ENCODE measurements at places on chromosomes 3 and 15.

DNA sequence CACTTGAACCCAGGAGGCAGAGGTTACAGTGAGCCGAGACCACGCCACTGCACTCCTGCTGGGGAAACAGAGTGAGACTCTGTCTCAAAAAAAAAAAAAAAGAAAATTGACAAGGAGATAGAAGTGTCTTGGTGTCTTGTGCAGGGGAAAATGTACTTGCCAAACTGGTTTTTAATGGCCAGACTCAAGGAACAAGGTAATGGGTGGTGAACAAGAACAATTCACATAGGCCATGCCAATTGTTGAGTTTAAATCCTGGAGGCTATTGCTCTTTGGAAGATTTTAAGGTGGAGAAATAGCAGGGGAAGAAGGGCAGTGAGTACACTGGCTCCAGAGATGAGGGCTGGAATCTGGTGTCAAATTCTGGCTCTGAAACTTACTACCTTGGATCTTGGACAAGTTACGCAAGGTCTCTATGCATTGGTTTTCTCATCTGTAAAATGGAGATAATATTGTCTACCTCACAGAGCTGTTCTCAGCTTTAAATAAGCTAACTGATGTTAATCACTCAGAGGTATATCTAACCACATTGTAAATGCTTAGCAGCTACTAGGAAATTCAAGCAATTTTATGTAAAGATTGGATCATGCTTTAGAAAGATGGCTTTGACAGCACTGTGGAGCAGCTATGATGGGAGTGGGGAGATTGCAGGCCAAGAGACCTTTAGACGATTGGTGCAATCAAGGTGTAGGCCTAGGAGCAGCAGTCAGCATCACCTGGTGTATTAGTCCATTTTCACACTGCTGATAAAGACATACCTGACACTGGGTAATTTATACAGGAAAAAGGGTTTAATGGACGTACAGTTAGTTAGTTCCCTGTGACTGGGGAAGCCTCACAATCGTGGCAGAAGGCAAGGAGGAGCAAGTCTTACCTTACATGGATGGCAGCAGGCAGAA is 78.3 kb downstream of the B3GALNT1 start:
- DNase-seq: no peak

DNA sequence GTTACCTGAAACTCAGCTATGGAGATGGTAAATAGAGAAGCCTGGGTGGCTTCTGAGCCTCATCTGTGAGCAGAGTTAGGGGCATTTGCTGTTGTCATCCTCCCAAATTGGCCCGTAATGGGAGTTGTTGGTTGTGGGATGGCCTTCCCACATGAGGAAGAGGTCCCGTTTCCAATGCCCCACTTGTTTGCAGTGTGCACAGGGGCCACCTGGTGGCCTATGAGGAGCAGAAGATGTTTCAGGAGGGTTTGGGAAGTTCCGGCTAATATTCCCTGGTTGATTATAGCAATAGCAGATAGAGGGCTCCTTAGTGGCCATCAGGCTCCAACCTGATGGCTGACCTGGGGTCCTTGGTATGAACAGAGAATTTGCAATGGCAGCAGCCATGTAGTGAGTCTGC is 1546.5 kb downstream of the OTOL1 start:
- no peak for DNase-seq

GRCh38 chr3:56052188-56052587 is 416.1 kb downstream of the ERC2 start:
- DNase-seq: no peak

- DNase-seq: no peak
These were observed 386.5 kb downstream of the SHQ1 start for GRCh38 chr3:72461787-72462186.

DNA sequence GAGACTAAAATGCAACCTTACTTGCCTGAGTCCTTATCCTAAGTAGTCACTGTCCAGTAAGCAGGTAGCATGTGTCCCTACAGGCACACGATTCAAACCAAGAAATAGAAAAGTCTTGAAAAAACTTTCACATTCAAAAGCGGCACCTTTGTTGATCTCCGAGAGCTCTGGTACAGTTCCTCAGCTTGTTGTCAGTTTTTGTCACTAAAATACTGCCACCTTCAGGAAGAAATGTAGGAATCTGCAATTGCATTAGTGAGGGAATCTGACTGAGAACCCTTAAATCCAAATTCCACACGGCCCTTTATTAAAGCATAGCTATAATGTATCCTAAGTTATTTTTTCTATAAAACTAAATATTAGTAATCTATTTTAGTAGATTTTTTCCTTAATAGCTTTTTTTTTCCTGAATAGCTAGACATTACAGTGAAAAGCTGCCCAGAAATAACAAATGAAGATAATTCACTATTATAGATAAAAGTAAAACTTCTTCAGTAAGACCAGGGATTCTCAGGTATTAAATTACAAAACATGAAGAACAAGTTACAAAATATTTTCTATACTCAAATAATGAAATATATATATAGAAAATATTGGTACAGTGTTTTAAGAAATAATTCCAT is 44.0 kb downstream of the CCDC54 start:
- peak; percentile 32 for DNase-seq

DNA sequence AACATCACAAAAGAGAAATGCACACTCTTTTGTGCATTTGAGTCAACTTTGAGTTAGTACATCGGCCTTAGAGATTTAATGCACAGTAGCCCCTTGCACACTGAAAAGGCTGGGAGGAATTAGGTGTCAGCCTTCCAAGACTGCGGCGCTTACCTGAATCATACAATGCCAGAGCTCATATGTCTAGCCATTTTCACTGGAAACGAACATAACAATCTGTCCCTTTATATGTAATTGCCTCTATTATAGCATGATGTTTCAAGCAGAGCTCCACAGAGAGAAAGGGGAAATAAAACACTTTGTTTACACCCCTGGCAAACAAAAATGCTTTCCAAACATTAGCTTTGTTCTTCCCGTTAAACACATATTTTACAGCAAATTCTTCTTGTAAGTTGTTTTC is 315.7 kb upstream of the SLCO3A1 start:
- DNase-seq: peak; percentile 80

GRCh38 chr15:68335655-68336054 is 58.1 kb downstream of the FEM1B start:
- no peak for DNase-seq

- DNase-seq: no peak
These were observed 4.3 kb downstream of the SLCO3A1 start for GRCh38 chr15:91857772-91858171.

Data from NCI-H1930 (cell line).